Right renal pelvis (tissue), 4 donors: ENCODE measurements at places on chromosomes 12 and 14.

- DNase-seq, result no peak
Observed at GRCh38 chr12:6274231-6275221, 36.0 kb upstream of the PLEKHG6 start.

- DNase-seq, result no peak
Observed at GRCh38 chr12:95258803-95259202, 41.2 kb downstream of the VEZT start.

DNA sequence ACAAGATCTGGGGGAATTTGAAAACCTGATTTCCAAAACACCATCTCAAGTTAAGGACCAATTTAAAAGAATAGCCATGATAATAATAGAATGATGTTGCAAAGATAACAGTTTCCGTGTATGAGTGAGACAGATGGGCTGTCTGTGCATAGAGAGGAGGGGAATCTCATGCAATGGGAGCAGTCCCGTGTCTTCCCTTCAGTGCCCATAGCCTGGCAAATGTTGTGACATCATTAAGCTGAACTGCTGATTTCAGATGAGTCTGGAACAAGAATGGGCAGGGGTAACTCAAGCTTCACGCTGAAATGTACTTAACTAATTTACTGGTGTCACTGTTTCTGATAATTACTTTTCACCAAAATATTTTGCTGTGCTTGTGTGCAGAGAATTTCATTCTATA, 454.0 kb downstream of the FOXG1 start:
- DNase-seq, result no peak

- DNase-seq, result no peak
Observed at GRCh38 chr12:96321941-96322340, 78.3 kb downstream of the CDK17 start.

GRCh38 chr14:90756755-90757345, 59.4 kb downstream of the TTC7B start:
- DNase-seq, result no peak

DNA sequence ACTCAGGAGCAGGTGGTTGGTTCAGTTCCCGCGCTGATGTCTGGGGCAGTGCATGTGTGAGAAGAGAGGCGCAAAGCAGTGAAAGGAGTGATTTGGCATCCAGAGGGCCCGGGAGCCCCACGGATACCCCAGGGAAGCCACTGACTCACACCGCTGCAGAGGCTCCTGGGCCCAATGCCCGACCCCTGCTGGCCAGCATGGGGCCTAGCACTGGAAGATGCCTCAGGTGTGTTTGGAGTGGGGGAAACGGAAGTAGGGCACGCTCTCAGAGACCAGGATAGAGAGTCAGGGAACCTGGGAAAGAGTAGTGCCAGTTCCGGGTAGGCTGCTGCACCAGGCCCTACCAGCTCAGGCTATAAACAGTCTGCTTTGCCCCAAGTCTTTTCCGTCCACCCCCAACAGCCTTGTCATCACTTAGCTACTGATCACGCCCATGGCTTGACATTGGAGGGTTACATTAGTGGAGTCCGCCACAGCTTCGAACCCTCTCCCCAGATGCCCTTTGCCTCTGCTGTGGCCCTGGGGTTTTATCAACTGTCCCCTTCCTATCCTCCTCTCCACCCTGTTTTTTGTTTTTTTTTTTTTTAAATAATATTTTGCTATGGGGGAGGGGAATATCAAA, 9.5 kb upstream of the CSAD start:
- DNase-seq, result no peak

GRCh38 chr14:58824106-58824505, 186.3 kb downstream of the DACT1 start:
- no peak for DNase-seq

GRCh38 chr12:7015555-7016370, 2.5 kb downstream of the LPCAT3 start:
- no peak for DNase-seq

DNA sequence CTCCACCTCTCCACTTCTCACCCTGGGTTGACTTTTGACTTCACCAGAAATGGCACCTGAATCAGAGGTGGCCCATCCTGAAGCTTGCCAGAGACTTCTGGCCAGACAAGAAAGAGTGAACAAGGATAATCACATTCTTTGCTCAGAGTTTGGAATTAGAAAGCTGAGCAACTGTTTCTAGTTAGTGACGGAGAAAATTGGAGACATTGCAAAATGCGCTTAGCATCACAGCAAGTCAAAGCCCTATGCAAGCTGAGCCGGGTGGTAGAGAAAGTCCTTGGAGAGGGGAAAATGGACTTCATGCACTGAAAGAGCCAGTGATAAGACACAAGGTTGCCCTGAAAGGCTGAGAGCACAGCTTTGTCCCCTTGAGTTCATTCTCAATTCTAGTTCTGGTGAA, 161.8 kb downstream of the PAH start:
- DNase-seq, result no peak

GRCh38 chr12:121133838-121134237, 1.2 kb downstream of the P2RX7 start:
- no peak for DNase-seq

DNA sequence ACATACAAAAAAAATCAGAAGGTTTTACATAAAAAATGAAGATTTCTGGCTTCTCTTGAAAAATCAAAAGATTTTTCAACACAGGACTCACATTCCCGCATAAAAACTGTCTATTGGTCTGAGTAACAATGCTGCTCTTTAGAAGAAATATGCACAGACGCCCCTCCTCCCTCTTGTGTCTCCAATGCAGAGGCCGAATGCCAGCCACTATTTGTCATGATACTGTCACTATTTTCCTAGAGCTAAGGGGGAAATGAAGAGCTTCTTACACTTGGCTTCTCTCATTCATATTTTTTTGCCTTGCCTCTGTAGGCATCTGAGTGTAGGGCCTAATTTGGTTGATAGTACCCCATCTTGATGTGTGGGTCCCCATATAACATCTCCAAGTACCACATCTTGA, 98.0 kb downstream of the BBS10 start:
- no peak for DNase-seq

- no peak for DNase-seq
Observed at GRCh38 chr12:50279501-50279900, 3.8 kb downstream of the LIMA1 start.

- DNase-seq, result no peak
Observed at GRCh38 chr14:52067873-52068614, 815 bp downstream of the NID2 start.

DNA sequence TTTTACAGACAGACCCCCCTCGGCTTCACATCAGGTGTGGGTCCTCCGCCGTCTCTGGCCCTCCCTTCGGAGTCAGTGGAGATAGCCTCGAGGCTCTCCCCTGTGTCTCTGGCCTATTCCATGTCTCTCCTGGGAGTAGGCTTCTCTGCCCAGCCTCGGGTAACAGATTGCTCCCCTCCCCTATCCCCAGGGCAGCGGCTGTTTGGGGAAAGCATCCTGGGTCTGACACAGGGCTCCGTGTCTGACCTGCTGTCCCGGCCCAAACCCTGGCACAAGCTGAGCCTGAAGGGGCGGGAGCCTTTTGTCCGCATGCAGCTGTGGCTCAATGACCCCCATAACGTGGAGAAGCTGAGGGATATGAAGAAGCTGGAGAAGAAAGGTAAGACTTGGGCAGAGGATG, 30.8 kb downstream of the PHETA1 start:
- no peak for DNase-seq

DNA sequence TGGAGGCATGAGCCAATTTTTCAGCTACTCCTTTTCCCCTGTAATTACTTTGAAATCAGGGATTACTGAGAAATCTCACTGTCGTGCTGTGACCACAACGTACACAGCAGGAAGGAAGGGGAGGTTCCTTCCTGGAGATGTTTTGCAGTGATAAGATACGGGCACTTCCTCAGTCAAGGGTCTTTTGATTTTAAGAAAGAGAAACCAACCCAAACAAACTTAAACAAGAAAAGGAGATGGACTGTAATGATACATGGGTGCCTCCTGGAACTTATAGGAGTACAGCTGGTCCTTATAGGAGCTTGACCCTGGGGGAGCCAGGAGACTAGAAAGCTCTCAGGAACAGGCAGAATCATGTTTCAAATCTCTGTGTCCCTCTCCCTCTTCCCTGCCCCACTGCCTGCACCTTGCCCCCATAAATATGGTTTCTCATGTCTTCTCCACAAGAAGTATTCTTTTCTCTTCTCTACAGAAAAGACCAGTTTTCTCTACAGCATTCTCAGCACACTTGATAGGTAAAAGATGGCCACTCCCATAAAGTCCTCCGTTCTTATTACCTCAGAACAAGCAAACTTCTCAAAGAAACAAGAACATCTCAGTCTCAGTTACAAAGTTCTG, 281.1 kb upstream of the AMIGO2 start:
- DNase-seq, result no peak

DNA sequence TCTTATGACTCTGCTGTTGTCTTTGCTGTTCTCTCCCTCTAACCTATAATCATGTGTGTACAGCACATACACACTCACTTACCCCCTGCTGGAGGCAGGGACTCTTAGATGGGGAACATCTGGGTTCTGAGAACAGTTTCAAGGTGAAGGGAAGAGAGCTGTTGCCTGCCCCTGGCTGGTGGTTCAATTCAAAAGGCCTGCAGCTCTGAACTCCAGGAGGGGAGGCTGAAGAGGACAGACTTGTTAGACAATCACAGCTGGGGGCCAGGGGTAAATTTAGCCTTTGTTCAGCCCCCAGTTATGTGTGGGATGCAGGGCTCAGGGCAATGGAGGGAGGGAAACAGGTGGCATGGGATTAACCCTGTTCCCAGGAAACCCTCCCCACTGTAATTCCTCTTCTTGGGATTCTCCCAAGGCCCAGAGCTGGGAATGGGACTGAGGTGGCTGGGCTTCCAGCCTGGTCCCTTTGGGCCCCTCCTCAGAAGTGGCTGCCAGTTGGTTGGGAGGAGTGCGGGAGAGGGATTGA, 1.9 kb downstream of the MYL6B start:
- no peak for DNase-seq
